Activated CD4-positive, alpha-beta T cell treated with anti-CD3 and anti-CD28 coated beads for 48 hours (primary cell): ENCODE measurements at places on chromosomes 3 and 15.

- DNase-seq, result no peak
Measured at GRCh38 chr15:34335176-34336032, 2.2 kb downstream of the SLC12A6 start.

GRCh38 chr15:45943240-45943639 lies 308.4 kb downstream of the SQOR start:
- no peak for DNase-seq

GRCh38 chr3:141379250-141379966 lies 11.1 kb downstream of the ZBTB38 start:
- DNase-seq, result peak; percentile 34

DNA sequence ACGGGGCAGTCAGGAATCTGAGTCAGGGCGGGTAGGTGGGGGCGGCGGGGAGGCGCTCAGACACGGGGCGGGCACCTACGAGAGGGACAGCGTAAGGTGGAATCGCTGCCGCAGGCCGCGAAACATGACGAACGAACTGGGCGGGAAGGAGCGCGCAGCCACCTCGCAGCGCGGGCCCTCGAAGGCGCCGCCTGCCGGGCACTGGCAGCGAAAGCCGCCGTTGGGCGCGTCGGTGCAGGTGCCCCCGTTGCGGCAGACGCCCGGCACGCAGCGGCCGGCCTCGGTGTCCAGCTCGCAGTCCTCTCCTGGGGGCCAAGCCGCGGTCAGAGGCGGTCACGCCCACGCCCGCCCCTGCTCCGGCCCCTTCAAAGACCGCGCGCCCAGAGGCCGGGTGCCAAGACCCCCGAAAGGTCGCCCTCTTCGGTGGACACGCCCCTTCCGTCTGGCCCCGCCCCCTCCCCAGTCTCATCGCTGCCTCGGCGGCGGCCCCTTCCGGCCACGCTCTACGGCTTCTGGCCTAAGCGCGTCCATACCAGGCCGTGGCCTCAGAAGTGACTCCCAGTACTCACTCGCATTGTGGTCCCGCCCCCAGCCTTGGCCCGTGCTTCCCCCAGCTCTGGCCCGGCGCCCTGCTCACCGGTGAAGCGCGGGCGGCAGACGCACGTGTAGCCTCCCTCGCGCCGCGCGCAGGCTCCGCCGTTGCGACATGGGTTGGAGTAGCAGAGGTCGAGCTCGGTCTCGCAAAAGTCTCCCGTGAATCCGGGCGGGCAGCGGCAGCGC lies 6.4 kb downstream of the CELSR3 start:
- DNase-seq, result peak; percentile 91

GRCh38 chr3:77147836-77148578 lies 108.1 kb downstream of the ROBO2 start:
- no peak for DNase-seq

- DNase-seq, result no peak
Measured at GRCh38 chr15:66714543-66714981, 12.5 kb downstream of the SMAD6 start.

- DNase-seq, result no peak
Measured at GRCh38 chr3:114600571-114600970, 306.7 kb downstream of the TIGIT start.

- no peak for DNase-seq
Measured at GRCh38 chr3:111947231-111947630, 31.6 kb upstream of the ABHD10 start.

- peak; percentile 62 for DNase-seq
Measured at GRCh38 chr15:69410248-69410874, 3.8 kb upstream of the KIF23 start.

- DNase-seq, result no peak
Measured at GRCh38 chr3:11591002-11591355, 52.7 kb downstream of the VGLL4 start.

- no peak for DNase-seq
Measured at GRCh38 chr3:135077186-135077585, 282.1 kb downstream of the EPHB1 start.

- no peak for DNase-seq
Measured at GRCh38 chr3:64798316-64798715, 110.5 kb upstream of the ADAMTS9 start.

DNA sequence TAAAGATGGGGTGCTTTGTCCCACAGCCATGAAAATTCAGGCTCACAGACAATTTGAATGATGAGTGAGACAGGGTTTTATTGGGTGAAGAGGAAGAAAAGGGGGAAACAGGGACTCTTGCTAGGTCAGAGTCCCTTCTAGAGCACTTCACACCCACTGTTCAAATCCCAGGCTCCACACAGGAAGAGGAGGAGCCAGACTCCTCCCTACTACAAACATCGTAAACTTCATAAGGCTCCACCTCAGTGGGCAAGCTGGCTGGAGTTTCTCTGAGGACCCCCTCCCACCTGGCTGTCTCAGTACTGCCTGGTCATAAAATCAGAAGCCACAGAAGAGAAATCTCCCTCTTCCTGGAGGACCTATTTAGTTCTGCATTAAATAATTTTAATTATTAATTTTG lies 80.3 kb upstream of the KCNMB2 start:
- DNase-seq, result no peak

- no peak for DNase-seq
Measured at GRCh38 chr15:84402856-84403608, 167.5 kb downstream of the GOLGA6L4 start.

DNA sequence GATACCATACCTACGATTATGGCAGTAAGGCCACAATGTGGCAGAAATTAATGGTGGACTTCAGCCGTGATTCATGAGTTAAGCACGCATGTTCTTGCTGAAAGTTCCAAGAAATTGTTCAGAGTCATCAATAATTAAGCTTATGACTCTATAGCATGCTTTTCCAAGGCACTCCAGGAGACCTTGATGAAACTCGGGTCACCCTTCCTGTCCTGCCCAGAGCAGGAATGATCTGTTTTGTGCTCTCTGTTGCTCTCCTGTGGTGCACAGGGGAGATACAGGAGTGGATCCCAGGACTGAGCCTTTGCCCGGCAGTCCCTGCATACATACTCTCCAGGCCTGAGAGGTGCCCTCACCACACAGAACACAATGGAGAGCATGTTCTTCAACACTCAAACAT lies 141.6 kb upstream of the SLC2A2 start:
- DNase-seq, result no peak

- DNase-seq, result no peak
Measured at GRCh38 chr3:53068176-53068575, 22.3 kb upstream of the SFMBT1 start.

- DNase-seq, result no peak
Measured at GRCh38 chr15:55319537-55320237, 665 bp downstream of the PIGB start.

- no peak for DNase-seq
Measured at GRCh38 chr3:37559461-37559860, 302.2 kb upstream of the CTDSPL start.

DNA sequence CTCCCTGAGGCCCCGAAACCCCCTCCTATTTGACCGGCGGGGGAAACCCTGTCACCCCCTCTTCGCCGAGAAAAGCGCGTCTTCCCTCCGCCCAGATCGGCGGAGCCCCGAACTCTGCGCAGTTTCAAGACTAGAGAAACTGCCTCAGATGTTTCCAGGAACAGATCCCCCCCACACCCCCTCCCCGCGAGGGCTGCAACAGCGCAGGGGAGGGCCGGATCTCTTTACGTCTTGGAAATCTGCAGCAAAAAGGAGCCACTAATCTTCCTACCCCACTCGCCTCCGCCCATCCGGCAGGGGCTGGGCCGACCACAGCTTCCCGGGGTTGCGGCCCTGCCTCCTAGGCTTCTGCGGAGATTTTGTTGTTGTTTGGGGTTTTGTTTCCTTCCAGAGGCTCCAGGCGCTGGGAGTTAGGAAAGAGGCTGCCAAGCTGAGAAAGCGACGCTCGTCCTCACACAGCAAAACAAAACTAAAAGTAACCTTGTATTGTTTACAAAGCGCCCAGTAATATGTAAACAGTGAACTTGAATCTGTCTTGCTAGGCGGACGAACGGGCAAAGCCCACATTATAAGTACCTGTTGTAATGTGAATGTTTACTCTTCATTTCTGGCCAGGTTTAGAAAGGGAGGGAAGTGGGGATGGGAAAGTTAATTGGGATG lies 2.2 kb downstream of the FOXB1 start:
- peak; percentile 75 for DNase-seq

DNA sequence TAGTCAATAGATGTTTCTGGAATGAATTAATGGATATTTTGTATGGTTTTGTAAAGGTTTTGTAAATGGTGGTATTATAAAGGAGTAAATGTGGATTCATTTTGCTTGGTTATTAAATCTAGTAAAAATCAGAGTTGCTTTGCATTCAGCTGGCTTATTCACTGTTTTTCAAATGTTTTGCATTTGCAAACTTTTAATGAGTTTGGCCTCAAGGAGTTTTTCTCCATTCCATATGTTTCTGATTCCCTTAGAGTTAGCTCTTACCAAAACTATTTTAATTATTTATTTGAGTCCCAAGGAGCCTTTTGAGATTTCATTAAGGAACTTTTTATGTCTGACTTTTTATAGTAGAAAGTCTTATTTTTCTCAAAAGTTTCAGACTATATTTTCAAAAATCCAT lies 992.2 kb downstream of the DIPK2A start:
- no peak for DNase-seq

- no peak for DNase-seq
Measured at GRCh38 chr3:154398084-154398967, 31.7 kb downstream of the GPR149 start.

DNA sequence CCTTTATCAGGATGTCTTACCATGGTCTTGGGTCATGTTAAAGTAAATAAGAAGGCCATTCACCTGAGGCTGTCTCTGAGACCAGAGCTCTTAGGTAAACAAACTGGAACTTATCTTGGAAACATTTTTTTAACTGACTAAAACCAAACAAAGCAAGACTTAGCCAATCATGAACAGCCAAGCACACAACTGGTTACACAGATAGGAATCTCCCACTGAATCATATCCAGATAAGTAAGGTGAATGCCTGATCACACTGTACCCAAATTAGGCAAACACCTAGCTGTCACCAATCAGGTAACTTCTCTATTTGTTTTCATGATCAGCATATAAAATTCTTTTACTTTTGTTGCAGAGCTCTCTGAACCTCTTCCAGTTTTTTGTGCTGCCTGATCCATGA lies 205.4 kb downstream of the CNTN3 start:
- no peak for DNase-seq

- no peak for DNase-seq
Measured at GRCh38 chr15:92523176-92523575, 129.5 kb downstream of the ST8SIA2 start.

- DNase-seq, result no peak
Measured at GRCh38 chr15:63877713-63878271, 44.0 kb upstream of the HERC1 start.

DNA sequence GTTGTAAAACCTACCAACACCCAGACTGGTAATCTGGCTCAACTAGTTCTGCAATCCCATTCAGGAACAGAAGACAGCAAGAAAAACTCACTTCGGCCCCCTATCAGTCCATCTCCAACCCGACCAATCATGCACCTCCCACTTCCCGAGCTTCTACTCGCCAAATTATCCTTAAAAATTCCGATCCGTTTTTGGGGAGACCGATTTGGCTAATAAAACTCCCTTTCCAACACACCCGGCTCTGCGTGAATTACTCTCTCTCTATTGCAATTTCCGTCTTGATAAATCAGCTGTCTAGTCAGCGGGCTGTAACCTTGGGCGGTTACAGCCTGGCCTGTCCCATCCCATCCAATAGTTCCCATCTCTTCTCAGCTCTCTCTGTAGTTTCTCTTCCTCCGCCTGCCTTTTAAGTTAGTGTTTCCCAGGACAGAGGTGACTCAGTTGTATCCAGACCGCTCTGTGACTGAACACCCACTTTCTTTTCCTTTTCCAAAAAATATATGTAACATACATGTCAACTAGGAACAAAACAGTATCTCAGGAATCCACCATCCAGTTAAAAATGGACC lies 780 bp upstream of the ACAD9 start:
- DNase-seq, result peak; percentile 23

GRCh38 chr15:56980473-56980872 lies 62.0 kb downstream of the TCF12 start:
- DNase-seq, result no peak

DNA sequence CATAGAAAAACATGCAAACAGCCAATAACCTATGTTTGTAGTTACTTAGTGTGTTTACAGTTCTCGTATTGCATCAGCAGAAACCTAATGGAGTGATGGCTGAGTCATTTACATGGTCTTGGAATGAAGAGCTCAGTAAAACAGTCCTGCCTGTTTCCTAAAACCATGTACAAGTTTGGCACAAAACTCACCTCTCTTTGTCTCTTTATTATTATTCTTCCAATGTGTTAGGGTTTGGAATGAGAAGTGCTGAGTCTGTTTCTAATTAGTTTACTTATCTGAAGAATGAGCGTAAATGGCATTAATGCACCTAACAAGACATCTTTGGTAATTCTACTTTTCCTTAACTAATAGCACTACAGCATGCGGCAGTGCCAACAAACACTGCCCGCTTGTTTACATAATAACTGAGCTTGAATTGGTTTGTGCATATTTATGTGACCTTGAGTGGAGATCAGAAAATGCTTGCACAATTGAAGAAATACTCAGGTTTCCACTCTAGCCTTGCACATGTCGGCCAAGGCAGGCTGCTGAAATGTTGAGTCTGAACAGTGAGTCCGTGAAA lies 385.4 kb upstream of the SEMA6D start:
- no peak for DNase-seq

DNA sequence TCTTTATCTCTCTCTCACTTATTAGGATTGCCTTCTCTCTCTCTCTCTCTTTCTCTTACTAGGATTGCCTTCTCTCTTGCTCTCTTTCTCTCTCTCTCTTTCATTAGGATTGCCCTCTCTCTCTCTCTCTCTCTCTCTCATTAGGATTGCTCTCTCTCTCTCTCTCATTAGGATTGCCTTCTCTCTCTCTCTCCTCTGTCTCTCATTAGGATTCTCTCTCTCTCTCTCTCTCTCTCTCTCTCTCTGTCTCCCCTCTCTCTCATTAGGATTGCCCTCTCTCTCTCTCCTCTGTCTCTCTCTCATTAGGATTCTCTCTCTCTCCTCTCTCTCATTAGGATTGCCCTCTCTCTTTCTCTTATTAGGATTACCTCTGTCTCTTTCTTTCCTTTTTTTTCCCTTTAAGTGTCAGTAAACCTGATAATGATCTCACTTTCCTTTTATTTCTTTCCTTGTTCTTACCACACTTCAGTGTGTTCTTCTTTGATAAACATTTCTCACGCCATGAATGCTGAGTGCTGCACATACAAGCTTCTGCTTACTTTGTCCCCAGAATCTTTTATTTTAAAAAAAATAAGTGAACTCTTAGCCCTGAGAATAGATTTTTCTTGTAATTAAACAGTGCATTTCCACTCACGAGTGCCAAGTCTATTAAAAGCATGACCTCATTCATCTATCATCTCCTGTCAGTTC lies 243.4 kb upstream of the TBC1D5 start:
- no peak for DNase-seq
